ENCODE measurements at places on chromosomes 3 and 15.

GRCh38 chr3:160180581-160181216 lies 44.5 kb upstream of the C3orf80 start:
- DNase-seq: peak; percentile 47

DNA sequence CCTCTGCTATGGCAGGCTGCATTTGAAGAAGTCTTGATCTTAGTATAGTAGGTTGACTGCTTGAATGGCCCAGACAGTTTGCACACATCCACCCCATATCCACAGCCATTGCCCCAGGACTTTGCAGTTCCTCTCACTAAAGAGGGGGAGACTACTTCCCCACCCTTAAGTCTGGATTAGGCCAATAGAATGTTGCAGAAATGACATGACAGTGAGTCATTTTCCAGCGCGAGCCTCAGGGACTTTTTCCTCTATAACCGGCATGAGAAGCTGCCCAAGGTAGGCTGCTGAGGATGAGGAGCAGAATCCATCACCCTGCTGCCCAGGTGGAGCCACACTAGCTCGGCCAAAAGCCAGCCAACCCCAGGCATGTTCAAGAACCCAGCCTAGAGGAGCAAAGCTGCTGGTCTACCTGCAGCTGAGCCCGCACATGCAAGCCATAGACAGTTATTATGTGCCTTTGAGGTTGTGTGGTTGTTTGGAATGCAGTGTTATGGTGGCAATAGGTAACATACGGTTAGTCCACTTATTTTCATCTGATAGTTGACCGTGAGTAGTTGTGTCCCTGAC lies 113.9 kb downstream of the TLE3 start:
- DNase-seq: no peak

- no peak for DNase-seq
Observed at GRCh38 chr3:56421205-56421604, 47.1 kb downstream of the ERC2 start.

GRCh38 chr3:46731795-46732194 lies 14.1 kb upstream of the PRSS50 start:
- DNase-seq: no peak

DNA sequence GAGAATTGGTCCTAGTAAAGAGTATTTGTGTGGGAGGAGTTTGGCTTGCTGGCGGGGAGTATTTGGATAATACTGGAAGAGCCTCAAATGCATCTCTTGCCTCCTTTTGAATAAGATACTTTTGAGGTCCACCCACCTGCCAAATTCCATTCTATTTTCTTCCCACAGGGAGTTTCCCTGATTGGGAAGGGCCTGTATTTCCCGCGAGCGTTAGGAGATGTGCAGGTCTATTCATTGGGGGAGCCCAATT lies 406 bp upstream of the RASA2 start:
- no peak for DNase-seq

GRCh38 chr15:66580643-66581042 lies 14.8 kb upstream of the LCTL start:
- DNase-seq: no peak

DNA sequence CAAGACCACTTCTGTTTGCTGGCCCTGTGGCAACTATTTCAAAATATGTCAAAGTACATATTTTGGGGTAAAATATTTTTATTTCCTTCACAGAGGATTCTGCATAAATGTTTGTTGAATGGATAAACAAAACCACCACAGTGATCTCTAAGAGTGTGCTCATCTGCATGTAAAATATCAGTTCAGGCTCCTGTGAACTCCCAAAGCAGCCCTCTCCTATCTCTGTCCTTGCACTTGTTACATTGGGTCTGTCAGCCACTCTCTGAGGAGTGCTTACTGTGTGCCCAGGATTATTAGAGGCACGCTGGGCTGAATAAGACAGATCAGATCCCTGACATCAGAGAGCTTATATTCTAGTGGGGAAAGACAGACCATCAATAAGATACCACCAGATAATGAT lies 27.1 kb downstream of the IQCH start:
- no peak for DNase-seq

GRCh38 chr3:80696280-80696679 lies 928.5 kb upstream of the ROBO1 start:
- DNase-seq: no peak

GRCh38 chr3:53724566-53724965 lies 121.7 kb downstream of the CHDH start:
- DNase-seq: no peak

DNA sequence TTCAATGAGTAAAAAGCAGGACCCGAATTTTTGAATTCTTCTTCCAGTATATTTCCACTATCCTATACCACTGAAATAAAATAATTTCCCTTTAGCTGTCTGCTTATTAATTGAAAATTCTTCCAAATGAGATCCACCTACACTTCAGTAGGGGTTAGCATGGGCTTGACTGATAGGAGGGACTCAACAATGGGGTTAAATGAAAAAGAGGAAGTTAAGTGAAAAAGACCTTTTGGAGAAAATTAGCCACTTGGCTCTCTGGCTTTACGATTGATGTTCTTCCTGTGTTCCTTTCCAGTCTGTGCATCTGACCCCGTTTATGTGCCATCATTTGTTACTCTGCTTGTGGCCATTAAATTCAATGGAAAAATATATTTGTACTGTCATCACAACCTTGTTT lies 54.0 kb upstream of the GCNT3 start:
- no peak for DNase-seq

- DNase-seq: no peak
Observed at GRCh38 chr15:47003568-47003967, 713.7 kb upstream of the SEMA6D start.

GRCh38 chr3:56989169-56989976 lies 71.1 kb upstream of the SPATA12 start:
- DNase-seq: no peak

DNA sequence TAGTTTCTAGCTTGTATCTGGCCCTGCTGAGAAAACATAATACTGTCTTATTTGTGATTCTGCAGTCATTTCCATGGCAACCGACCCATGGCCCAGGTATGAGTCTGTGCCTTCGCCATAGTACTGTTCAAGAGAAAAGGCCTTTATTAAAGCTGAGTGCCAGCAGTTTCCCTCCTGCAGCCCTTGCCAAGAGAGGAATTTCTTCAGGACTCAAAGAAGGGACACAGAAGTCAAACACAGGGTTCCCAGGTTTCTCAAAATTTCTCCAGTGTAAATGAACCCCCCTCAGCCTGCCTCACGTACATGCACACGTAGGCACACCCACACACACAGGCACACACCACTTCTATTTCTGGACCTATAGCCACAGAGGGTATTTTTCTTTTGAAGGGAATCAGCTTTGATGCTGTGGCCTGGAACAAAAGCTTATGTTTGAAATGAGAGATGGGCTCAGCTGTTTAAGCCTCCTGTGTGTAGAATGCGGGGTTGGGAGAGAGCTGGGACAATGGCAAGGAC lies 269.2 kb downstream of the PDCD6IP start:
- DNase-seq: no peak

- DNase-seq: no peak
Observed at GRCh38 chr15:84829428-84829827, 12.3 kb downstream of the ALPK3 start.

DNA sequence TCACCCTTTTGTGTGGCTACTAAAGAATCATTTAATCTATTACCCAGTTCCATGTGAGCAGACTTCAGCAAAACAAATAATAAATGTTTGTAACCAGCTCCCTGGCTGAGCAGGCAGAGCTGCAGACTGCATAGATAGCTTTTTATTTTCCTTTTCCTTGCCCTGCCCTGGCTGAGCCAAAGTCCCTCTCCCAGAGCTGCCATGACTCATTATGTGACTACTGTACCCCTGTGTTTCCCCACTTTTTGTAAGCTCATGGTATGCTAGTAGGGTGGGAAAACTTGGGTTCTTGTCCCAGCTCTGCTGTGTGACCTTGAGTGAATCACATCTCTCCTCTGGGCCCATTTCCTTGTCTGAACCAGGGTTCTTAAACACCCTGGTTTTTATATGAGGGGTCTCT lies 127.5 kb downstream of the CLSTN2 start:
- no peak for DNase-seq
